AML-193 (cell line): ENCODE measurements at places on chromosomes 13 and 19.
A peak's percentile ranks its signal among the peaks of the same experiment; 100 is the strongest.

DNA sequence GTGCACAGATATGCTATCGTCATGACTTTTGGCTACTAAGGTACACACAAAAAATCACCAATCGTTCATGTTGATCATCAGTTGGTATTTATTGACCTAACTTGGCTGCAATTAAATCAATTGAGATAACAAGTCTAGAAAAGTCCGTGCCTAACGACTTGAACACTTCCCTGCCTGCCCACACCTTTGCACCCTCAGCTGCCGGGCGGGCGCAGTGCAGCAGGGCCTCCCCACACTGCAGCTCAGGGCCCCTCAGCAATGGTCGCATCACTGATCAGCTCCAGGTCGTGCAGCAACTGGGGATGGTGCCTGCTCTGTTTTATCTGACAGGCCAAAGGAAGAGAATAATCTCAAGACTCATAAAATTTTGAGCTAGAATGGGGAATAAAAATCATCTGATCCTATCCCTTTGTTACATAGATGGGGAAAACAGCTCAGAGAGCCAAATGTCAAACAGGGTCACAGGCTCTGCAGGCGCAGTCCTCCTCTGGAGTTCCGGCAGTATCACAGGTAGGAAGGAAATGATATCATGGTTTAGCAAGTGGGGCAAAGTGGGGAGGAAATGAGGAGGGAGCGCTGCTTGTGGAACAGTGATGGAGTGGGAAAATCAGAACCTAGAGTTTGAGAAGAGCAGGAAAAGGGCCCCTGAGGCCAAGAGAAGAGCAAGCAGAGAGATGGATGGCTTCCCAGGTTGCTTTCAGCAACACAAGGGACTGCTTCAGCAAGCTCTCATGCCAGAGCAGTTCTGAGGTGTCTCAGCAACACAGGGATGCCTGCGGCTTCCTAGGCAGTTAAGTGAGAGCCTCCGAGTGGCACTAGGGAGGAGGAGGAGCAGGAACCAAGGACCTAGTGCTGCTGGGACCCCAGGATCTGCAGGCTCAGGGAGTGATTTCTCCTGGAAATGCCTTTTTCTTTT is 57.5 kb downstream of the SLC7A1 start:
- no peak for DNase-seq

DNA sequence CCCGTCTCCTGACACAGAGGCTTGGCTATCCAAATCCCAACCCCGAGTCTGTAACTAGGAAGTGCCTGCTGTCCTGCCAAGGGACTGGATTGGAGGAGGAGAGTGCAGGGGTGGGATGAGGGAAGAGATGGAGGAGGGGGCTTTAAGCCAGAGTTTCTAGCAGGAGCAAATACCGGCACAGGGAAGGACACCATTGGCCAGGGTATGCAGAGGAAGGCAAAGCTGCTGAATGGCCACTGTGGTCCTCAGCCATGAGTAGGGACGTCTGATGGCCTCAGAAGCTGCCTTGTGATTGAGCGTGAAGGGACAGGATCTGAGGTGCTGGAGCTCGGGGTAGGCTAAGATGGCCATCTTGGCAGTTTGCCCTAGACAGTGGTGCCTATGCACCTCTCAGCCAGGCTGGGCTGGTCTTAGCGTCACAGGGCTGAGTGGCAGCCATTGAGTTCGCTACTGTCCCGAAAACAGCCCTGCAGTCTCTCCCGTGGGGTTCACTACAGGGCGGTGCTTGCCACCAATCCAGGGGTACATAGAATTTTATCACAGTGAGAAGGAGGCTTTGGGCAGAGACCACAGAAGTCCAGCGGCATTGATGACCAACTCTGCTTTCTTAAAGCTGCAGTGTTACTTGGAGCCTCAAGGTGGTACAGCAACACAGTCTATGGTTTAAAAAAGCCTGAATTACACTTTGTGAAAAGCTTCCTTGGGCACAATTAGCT is 61.8 kb downstream of the AKAP11 start:
- no peak for DNase-seq

GRCh38 chr13:56201834-56202233 is 938.9 kb upstream of the PRR20A start:
- no peak for DNase-seq

DNA sequence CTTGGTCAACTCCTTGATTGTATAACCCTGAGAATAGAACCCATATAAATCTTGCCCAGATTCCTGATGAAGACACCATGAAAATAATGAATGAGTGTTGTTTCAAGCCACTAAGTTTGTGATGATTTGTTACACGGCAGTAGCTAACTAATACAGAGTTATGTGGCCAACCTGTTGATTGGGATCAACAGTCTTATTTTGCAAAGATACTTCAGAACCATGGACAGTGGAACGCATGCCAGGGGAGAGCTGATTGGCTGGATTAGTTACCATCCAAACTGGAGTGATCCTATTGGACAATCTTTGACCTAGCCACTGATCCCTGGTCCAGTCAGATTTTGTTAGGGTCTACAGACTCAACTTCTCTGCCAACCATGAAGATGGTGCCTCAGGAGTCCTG is 26.6 kb downstream of the CD70 start:
- DNase-seq, result peak; percentile 14

- DNase-seq, result no peak
These were observed 18.8 kb downstream of the MTRF1 start for GRCh38 chr13:41244556-41244955.

GRCh38 chr19:6358003-6358402 is 3.3 kb upstream of the CLPP start:
- no peak for DNase-seq

- DNase-seq, result no peak
These were observed 804.6 kb downstream of the SLITRK6 start for GRCh38 chr13:84994582-84994981.
